Esophagus squamous epithelium (tissue), 5 donors: ENCODE measurements at places on chromosomes 16 and 17.

DNA sequence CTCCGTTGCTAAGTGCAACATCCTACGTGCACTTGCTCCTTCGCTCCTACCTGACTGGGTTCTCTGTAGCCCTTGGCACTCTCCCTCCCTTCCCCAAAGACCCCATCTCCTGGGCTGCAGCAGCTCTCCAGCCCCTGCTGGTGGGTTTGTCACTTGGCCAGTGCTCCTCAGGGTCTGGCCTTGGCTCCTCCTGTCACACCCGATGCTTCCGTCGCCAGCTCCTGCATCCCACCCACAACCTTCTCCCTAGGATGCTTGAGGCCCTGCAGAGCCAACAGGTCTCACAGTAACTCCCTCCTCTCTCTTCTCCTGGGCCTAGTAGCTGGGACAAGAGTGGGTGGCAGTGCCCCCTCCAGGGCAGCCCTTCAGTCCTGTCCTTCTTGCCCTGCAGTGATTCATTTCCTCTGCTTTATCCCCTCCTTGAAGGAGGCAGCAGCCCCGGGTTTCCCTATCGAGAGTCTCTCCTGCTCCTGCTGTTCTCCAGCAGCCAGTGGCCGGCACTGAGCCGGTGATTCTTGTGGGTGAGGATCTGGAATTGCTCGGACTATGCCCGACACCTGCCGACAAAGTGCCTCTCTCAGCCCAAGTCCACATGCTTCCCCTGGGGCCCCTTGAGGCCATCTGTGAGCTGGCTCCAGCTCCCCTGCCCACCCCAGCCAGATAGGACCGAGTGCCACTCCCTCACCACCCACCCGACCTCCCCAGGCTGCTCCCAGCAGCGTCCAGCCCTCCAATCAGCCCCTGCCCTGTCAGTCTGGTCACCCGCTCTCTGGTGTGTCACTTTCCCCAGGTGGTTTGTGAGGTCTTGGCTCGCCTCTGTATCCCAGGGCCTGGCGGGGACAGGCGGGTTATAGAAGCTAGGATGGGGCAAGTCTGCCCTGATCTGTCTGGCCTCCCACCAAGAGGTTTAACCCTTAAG is 3.8 kb downstream of the LITAFD start:
- DNase-seq: no peak

- DNase-seq: no peak
These were observed 23.1 kb downstream of the MSI2 start for GRCh38 chr17:57279432-57279831.

GRCh38 chr16:81526935-81527334 is 82.3 kb downstream of the CMIP start:
- no peak for DNase-seq

DNA sequence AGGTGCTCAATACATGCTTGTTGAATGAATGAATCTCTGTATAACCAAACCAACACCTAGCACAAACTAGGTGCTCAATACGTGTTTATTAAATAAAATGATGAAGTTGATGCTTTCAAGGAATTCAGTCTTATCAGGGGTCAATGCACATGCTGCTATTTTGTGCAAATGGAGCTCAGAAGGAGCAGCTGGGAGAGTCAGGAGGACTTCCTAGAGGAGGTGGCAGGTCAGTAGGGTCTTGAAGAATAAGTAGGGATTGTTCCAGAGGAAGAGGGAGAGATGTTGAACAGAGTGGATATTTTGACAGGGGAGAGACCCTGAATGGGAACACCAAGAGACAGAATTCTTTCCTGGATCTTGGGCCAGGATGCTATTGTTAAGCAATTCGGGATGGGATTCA is 92.7 kb upstream of the LHX1 start:
- no peak for DNase-seq

DNA sequence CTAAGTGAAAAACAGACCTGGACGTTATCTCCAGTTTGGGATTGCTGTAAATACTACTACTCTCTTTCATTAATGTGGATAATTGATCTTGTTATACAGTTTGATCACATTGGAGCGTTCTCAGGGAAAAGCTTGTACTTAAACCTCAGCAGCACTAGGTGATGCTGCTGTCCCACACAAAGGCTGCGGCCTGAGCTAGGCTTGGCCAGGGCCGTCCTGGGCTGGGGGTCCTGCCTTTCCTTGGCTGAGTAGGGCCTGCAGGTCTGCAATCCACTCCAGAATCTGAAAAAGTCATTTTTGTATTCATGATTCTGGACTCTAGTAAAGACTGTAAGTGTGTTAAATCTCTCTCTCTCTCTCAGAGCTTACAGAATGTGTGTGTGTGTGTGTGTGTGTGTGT is 23.7 kb upstream of the PMFBP1 start:
- DNase-seq: no peak

DNA sequence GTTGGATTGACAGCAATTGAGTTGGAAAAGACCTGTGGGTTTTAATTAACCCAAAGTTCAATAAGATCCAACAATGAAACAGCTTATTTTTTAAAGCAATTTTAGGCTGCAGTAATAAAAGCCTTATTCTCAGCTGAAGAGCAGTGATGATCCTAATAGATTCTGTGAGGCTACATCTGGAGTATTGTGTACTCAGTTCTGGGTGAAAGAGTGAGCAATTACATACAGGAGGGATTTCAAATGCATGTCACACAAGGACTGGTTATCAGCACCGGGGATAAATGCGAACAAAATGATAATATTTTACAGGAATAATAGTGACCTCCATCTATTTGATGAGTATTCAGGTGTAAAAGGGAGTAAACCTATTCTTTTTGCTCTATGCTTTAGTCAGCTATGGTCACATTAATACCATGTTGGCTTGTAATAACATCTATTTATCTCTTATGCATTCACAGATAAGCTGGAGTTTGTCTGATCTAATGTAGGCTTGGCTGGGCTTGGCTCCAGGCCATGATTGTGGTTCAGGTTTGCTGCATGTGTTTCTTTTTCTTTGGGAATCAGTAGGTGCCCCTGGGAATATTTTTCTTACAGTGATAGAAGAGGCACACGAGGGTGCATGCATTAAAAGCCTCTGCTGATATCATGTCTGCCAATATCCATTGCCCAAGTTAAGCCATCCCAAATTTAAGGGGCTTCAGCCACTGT is 22.2 kb upstream of the TOX3 start:
- no peak for DNase-seq

DNA sequence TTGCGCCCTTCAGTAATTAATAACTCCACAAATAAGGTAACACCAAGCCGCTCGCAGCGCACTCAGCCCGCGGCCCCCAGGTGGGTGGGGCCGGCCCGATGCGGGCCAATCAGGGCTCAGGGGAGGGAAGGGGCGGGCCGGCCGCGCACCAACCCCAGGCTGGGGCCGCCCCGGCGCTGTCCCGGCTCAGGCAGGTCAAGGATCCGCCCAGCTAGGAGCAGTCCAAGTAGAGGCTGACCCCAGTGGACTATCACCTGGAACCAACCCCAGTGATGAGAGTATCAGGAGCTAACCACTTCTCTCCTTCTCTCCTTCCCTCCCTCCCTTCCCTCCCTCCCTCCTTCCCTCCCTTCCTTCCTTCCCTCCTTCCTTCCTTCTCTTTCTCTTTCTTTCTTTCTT is 110.8 kb downstream of the C16orf78 start:
- DNase-seq: no peak

- DNase-seq: no peak
These were observed 17.4 kb downstream of the MAP2K3 start for GRCh38 chr17:21301593-21302550.

GRCh38 chr17:74785981-74786360 is 9.8 kb upstream of the NAT9 start:
- no peak for DNase-seq

DNA sequence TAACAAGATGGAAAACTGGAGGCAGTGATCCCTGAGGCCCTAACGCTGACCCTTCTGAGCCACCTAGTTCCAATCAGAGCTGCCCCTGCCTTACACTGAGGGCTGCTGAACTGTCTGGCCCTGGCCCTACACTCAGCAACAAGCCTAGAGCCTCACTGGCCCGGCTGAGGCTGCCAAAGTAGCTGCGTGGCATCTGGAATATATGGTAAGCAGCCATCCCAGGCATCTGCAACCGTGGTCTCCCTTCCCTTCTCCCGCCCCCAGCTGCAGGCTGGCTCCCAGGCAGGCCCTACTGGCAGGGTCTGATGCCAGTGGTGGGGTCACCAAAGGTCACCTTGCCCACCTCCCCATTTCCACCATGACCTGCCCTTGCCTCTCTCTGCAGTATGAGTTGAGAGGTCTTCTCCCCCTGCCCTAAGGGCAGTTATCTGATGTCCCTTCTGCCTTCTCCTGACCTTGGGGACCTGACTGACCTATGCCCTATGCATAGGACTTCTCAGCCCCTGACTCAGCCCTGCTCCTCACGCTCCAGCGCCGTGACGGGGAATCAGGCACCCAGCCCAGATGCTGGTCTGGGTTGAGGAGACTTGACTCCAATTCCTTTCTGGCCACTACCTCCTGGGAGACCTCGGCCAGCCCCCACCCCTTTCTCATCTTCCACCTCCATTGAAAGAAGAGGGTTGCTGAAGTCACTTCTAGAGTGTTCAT is 45.3 kb downstream of the CPNE2 start:
- DNase-seq: no peak

GRCh38 chr16:73315645-73316044 is 267.7 kb upstream of the ZFHX3 start:
- no peak for DNase-seq

- DNase-seq: no peak
These were observed 180.2 kb upstream of the CHMP6 start for GRCh38 chr17:80811181-80812105.

GRCh38 chr17:4839965-4840892 is 7.1 kb downstream of the MINK1 start:
- DNase-seq: no peak

DNA sequence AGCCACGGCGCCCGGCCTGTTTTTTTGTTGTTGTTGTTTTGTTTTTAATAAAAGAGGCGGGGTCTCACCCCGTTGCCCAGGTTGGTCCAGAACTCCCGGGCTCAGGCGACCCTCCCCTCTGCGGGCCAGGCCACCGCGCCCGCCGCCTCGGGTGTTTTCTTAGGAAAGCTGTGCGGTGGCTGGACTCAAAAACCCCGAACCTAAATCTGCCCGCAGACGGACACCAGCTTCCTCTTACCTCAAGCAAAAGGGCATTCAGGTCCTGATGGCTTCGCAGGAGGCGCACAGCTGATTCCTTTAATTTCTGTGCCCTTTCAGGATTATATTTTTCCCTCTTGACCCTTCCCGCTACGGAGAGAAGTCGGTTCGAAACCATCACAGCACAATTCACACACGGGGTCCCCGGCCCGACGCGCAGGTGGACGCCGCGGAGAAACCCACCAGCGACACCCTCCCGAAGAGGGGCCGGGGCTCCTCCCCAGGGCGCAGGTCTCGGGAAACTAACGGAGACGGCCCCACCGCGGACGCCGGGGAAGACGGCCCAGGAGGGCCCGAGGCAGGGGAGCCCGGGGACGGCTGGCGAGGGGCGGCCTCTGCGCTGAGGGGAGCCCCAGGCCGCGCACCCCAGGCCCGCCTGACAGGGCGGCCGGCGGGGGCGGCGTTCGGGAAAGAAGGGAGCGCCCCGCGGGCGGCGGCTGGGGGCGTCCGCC is 653 bp downstream of the FANCA start:
- DNase-seq: no peak

DNA sequence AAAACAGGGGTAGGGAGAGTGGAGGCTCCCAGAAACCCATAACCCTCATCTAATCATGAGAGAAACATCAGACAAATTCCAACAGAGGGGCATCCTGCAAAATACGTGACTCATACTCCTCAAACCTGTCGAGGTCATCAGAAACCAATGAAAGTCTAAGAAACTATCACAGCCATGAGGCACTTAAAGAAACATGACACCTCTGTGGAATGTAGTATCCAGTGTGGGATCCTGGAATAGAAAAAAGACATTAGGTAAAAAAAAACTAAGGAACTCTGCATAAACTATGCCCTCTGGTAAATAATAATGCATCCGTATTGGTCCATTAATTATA is 16.4 kb downstream of the CDH5 start:
- DNase-seq: no peak

DNA sequence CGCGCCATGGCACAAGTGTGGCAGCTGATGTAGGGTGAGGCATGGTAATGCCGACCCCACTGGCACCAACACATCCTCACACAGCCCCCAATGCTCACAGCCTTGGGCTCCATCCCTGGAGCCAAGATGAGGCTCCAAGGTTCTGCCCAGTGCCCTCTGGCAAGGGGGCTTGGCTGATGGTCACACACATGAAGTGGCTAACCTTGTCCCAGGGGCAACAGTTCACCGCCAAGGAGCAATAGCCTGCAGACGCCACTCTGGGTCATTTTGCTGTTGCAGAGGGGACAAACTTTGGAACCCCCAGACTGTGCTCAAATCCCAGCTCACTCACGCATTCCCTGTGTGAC is 26.8 kb downstream of the TNFRSF13B start:
- DNase-seq: no peak

GRCh38 chr17:18933102-18934058 is 18.6 kb upstream of the SLC5A10 start:
- DNase-seq: no peak

- DNase-seq: no peak
These were observed 1.5 kb downstream of the LIMD2 start for GRCh38 chr17:63698381-63698885.

DNA sequence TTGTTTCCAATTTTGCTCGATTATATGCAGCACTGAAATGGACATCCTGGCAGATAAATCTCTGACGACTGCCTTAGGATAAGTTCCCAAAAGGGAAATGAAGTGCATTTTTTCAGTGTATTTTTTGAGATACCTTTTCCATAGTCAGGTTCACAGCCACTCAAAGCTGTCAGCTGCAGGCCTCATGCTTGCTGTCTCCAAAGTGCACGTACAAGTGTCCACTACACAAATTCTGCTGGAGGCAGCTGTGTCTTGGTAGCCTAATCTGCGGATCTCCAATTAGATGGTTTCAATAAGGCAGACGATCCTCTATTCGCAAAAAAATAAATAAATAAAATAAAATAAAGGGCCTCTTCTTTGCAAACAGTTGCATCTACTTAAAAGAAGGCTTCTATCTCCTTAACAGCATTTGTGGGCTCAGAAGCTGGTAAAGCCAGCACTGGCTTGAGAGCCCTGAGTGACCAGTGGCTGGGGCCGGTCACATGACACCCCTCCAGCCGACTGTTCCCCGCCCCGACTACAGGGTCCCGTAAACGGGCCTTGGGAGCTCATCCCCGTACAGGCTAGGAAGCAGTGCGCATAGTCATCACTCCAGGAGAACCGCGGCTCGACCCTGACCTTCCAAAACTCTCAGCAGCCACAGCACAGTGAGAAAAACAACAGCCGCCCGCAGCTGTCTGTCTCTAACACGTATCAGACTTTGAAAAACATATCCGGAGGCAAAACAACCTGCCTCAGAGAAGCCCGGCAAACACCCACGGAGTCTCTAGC is 18.8 kb downstream of the RPH3AL start:
- DNase-seq: no peak

DNA sequence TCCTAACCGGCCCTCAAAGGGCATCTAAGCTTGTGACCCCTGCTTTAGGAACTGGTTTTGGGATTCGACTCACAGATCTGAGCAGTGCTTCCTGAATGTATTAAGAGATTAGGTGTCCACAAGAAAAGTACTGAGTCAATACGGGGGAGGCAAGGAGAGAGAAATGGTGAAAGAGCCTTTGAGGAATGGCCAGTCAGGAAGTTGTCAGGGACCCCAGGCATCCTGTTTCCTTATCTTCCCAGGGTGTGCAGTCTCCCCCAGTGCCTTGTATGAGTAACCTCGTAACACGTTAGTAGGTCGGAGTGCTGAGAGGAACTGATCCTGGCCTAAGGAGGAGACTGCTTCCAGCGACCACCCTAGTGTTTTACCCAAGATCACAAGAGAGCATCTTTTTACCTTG is 16.4 kb upstream of the TMED6 start:
- no peak for DNase-seq
